Naive B cell (primary cell): ENCODE measurements at places on chromosomes 6 and 20. TPM values are rescaled to one million over a fixed set of nuclear protein-coding genes. Genes with fewer than 3 reads are reported as not detected.

GRCh38 chr6:129773304-129773703 lies 63.3 kb upstream of the ARHGAP18 start:
- no peak for DNase-seq

DNA sequence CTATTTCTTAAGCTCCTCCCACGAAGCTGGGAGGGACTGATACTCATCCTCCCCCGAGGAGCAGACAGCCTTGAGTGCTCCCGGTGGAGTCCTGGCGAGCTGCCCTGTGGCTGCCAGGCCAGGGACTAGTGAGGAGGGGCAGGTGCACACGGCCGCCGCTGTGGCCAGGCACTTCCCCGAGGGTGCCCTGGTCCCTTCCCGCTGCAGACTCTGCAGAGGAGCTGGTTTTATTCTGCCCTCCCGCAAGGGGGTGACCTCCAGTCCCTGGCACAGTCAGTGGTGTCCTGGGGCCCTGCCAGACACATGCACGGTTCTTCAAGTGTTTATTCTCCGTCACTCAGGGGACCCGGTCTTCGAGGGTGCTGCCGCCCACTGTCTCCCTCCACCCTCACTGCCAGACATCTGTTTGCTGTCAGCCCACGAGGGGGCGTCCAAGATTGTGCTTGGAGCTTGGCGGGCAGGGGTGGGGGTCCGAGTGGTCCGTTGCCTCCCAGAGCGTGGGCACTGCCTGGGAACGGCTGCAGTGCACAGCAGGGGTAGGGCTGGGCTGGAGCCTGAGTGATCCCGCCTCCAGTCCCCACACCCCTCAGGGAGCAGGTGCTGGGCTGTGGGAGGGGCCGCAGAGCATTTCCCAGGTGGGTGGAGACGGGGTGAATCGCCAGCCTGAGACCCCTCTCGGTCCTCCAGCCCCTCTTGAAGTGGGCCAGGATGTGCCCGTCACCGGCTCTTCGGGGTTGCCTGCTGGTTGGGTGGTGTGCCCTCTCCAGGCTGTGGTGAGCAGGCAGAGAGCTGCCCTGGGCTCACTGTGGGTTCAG lies 3.1 kb upstream of the CABLES2 start:
- peak; percentile 44 for DNase-seq

DNA sequence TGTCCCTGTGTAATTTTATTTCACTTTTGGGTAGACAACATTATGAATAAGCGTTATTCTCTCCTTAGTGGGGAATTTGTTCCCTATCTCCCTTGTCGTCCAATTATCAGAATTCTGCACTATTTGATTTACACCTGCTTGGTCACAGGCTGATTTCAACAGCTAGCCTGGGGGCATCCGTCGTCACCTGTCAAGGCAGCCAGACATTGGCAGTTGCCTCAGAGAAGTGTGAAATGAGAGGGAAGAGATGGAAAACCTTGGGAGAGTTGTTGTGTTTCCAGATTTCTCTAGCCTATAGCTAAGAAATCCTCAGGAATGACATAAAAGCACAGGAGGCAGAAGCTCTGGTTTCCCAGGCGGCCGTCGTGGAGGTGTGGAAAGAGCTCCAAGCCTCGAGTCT lies 891 bp upstream of the GHRH start:
- DNase-seq, result no peak

DNA sequence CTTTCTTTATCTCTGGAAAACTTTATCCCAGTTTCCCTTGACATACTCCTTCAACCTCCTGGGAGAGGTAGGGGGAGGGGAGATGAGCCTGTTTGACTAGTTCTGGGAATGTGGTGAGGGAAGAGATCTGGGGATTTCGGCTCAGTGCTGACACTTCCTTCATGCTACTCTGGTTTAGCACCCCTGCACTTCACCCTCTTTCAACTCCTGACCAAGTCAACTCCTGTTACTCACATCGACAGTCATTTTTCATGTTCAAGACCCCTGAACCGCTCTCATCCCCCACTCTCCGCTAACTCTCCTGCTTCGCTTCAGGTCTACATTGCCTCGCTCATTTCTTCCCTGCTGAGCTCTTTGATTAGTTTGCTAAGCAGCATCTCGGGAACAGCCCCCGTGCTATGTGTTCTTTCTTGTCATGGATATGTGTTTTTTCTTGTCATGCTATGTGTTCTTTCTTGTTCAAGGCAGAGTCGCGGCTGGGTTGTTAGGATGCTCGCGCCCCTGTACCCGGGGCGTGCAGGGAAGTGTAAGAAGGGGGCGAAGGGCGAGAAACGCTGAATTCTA lies 16.6 kb upstream of the TRIM27 start:
- no peak for DNase-seq

GRCh38 chr20:20895537-20895936 lies 183.1 kb upstream of the RALGAPA2 start:
- no peak for DNase-seq

GRCh38 chr6:147772724-147773123 lies 264.2 kb downstream of the SAMD5 start:
- no peak for DNase-seq

The IL17F gene
- polyA plus RNA-seq, result not detected

The LGSN gene
- polyA plus RNA-seq, result not detected

The WFDC12 gene
- not detected for polyA plus RNA-seq
